ELF-1 (cell line): ENCODE measurements at places on chromosomes 13 and 19.

- DNase-seq = no peak
Observed at GRCh38 chr13:51101636-51102235, 9.3 kb downstream of the C13orf42 start.

DNA sequence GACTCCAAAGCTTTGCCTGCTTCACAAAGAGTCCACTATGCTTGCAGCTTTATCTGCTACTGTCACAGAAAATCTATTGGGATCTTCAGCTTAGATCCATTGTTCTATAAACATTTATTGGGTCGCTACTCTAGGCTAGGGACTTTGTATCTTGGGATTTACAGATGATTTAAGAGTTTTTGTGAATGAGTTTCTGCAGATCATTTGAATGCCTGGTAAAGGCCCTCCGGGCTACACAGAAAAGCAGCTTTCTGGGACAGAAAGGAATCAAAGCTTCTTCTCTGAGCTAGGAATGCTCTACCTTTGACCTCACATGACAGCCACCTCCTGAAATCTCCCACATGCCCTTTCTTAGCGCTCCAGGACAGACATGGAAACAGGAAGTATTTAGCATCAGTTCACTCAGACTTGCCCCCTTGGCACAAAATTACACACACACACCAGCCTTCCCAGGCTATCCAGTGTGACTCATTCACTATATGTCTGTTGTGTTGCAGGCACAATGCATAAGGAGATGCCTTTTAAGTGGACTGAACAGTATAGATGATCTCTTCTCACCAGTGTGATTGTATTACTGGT, 492.4 kb downstream of the DACH1 start:
- peak; percentile 13 for DNase-seq

- peak; percentile 85 for DNase-seq
Observed at GRCh38 chr19:6378041-6378440, 2.3 kb upstream of the PSPN start.

DNA sequence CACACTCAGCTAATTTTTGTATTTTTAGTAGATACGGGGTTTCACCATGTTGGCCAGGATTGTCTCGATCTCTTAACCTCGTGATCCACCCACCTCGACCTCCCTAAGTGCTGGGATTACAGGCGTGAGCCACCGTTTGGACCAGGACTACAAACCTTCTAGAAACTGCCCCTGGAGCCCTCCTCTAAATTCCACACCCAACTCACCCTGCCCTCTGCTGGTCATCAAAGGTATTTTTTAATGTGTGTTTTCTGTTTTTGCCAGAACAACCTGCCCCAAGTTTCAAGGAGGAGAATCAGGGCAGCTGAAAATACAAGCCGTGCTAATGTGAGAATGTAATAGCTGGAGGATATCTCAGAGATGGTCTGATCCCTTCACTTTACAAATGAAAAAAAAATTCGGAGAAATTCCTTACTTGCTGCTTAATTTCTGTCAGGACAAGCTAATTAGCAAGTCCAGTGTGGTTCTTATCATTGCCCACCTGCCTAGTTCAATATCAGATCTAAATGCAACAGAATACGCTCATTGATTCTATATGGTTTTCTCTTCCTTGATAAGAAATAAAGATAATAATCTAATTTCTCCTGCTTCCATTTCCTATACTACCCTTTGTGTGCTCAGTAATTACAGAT, 4.1 kb downstream of the ATP8A2 start:
- peak; percentile 68 for DNase-seq

- DNase-seq = no peak
Observed at GRCh38 chr13:105572401-105572800, 963.1 kb downstream of the EFNB2 start.

GRCh38 chr19:30932854-30933253, 416.4 kb downstream of the TSHZ3 start:
- DNase-seq = no peak

GRCh38 chr19:39969266-39969665, 1.7 kb upstream of the PSMC4 start:
- DNase-seq = no peak

- DNase-seq = no peak
Observed at GRCh38 chr13:95382916-95383315, 81.7 kb upstream of the ABCC4 start.

GRCh38 chr19:1871140-1871597, 7.8 kb upstream of the KLF16 start:
- DNase-seq = no peak

GRCh38 chr13:111422348-111422747, 101.9 kb downstream of the TEX29 start:
- DNase-seq = no peak

DNA sequence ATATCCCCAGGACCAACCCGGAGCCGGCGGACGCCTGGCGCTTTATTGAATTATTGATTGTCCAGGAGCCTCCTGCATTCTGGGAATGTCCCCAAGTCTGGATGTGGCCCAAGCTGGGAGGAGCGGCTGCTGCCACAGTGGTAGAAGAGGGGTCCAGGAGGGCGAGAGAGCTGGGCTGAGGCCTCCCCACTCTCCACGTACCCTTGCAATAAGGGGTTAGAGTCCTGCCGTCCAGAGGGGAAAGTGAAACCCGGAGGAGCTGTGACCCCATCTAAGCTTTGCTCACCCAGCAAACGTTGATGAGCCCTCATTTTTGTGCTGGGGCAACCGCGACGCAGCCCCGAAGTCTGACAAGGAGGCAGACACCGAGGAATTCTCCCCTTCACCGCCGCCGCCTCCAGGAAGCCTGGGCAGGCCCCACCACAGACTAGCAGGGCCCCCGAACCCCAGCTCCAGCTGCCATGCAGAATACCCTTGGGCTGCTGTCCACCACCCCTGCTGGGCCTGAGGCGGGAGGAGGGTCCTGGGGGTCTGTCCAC, 1.4 kb upstream of the C2CD4C start:
- DNase-seq = no peak

- DNase-seq = peak; percentile 85
Observed at GRCh38 chr19:36771261-36772231, 1.1 kb downstream of the ZNF850 start.

DNA sequence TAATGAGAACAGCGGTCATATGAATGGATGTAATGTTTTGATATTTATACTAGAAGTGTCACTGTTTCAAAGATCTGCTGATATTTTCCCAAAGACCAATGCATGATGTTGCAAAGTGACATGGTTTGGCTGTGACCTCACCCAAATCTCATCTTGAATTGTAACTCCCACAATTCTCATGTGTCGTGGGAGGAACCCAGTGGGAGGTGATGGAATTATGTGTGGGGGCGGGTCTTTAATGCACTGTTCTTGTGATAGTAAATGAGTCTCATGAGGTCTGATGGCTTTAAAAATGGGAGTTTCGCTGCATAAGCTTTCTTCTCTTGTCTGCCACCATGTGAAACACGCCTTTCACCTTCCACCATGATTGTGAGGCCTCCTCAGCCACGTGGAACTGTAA, 98.3 kb downstream of the AKAP11 start:
- no peak for DNase-seq

GRCh38 chr19:42521346-42522030, 6.8 kb downstream of the CEACAM1 start:
- DNase-seq = no peak

DNA sequence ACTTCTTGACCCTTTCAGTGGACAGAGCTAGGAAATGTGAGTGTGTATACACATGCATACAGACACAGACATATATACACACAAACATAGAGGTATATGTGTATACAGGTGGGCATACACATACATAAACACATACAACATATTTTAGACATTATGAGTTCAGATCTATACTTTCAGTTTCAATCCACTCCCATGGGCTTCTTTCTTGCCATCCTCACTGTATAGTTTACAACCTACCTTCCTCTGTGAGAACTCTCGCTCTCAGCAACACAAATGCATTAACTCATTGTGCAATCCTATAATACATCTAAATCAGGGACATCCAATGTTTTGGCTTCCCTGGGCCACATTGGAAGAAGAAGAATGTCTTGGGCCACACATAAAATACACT, 21.2 kb upstream of the SCEL start:
- no peak for DNase-seq

DNA sequence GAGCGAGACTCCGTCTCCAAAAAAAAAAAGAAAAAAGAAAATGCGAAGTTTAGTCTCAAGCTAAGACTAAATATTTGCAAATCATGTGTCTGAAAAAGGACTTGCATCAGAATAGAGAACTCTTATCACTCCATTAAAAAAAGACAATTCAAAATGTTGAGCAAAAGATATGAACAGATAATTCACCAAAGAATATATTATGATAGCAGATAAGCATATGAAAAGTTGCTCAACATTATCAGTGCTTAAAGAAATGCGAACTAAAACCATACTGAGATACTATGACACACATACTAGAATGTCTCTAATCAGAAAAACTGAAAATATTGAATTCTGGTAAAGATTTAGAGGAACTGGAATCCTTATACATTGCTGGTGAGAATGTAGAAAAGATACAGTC, 38.7 kb upstream of the SACS start:
- no peak for DNase-seq

DNA sequence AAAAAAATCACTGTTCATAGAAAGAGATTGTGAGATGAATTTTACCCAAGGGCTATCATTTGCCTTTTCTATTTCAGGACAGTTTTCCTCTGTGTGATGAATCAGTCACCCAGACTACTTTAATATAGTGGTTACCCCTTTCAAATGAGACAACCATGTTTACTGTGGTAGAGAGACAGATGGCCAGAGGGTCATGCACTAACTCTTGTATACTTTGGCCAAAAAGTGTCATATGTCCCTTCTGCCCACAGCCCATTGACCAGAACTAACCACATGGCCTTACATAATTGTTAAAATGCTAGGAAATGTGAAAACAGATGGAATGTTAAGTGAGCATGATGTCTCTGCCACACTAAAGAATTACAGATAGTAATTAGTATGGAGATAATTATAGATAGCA, 498.7 kb downstream of the DACH1 start:
- no peak for DNase-seq

DNA sequence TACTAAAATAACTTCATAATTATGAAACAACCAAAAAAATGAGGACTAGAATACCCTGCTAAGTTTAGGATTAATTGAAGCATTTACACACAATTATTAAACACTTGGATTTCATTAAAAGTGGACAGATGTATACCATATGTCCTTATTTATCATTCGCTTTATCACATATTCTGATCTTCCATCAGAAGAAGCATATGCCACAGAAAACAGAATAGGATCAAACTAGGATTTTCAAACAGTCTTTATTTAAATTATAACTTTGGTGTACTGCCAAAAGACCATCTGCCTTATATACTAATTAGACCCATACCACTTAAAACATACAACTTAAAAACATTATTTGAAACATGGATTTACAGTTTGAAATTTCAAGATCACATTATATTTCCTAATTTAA, 727.1 kb upstream of the KLHL1 start:
- DNase-seq = no peak

GRCh38 chr19:1173159-1173844, 766 bp downstream of the SBNO2 start:
- no peak for DNase-seq

- DNase-seq = no peak
Observed at GRCh38 chr13:20851844-20852402, 50.6 kb downstream of the XPO4 start.

- no peak for DNase-seq
Observed at GRCh38 chr13:48804821-48805601, 151.3 kb downstream of the CYSLTR2 start.

DNA sequence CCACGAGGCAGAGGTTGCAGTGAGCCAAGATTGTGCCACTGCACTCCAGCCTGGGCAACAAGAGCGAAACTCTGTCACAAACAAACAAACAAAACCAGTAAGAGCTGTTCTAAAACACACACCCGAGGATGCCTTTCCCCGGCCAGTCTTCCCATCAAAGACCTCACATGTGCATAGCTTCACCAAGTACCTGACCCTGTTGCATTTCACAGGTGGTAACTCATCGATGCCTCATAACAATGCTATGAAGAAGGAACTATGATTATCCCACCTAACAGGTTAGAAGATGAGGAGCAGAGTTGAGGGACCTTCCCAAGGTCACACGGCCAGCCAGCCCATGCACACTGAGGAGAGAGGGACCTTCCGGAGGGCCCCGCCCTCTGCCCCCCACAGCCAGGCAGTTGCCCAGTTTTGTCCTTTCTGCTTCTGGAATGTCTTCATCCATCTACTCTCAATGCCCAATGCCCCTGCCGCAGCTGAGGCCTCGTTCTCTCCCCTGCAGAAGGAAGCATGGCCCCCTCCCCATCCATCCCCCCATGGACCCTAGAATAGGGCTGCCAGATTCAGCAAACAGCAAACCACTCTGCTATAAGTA, 16.8 kb upstream of the LENG8 start:
- DNase-seq = no peak

GRCh38 chr19:52695996-52696395, 38.8 kb downstream of the ZNF611 start:
- no peak for DNase-seq

DNA sequence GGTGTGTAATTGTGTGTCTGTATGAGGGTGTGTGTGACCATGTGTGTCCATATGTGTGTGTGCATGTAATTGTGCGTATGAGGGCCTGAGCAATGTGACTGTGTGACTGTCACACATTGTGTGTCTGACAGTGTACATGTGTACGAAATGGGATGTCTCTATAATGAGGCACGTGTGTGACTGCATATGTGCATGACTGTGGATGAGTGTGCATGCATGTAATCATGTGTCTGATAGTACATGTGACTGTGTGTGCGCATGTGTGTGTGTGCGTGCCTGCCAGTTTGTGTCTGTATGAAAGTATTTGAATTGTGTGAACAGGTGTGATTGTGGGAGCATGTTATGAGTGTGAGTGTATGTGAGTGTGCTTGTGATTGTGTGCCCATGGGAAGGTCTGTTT, 2.2 kb upstream of the ACSBG2 start:
- DNase-seq = no peak

GRCh38 chr13:78595495-78596398, 7.6 kb downstream of the POU4F1 start:
- DNase-seq = peak; percentile 78

- DNase-seq = peak; percentile 79
Observed at GRCh38 chr19:38975214-38975860, at the start of gene FBXO17. TSS of gene FBXO17 (minus strand) at chr19:38975742. CDS start at chr19:38950319, 25,423 bp downstream.

GRCh38 chr13:26721251-26722121, 39.1 kb downstream of the GPR12 start:
- DNase-seq = peak; percentile 9

- peak; percentile 71 for DNase-seq
Observed at GRCh38 chr19:4589579-4590410, 30.3 kb upstream of the SEMA6B start.

GRCh38 chr19:449916-450315, 10.9 kb downstream of the SHC2 start:
- DNase-seq = no peak

DNA sequence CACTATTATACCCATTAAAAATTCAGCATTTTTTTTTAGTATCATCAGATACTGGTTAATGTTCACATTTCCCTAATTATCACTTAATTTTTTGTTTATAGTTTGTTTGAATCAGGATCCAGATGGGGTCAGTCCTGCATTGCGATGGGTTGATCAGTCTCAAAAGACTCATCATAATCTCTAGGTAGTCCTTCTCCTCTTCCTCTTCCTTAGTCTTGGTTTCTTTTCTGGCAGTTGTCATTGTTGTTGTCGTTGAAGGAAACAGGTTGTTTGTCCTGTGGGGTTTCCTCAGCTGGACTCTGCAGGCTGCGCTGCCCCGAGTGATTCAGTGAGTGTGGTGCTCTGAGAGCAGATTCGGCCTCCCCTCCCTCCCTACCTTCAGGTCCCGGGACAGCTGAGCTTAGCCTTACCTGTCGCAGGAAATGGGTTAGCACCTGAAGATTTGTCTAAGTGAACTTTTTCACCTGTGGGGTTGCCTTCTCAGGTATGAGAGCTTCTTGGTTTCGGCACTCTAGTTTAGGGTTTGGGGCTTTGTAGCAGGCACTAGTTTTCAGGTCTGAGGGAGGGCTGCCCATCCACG, 34.1 kb downstream of the NFIX start:
- DNase-seq = no peak
